ENCODE measurements at places on chromosomes 12 and 14.

DNA sequence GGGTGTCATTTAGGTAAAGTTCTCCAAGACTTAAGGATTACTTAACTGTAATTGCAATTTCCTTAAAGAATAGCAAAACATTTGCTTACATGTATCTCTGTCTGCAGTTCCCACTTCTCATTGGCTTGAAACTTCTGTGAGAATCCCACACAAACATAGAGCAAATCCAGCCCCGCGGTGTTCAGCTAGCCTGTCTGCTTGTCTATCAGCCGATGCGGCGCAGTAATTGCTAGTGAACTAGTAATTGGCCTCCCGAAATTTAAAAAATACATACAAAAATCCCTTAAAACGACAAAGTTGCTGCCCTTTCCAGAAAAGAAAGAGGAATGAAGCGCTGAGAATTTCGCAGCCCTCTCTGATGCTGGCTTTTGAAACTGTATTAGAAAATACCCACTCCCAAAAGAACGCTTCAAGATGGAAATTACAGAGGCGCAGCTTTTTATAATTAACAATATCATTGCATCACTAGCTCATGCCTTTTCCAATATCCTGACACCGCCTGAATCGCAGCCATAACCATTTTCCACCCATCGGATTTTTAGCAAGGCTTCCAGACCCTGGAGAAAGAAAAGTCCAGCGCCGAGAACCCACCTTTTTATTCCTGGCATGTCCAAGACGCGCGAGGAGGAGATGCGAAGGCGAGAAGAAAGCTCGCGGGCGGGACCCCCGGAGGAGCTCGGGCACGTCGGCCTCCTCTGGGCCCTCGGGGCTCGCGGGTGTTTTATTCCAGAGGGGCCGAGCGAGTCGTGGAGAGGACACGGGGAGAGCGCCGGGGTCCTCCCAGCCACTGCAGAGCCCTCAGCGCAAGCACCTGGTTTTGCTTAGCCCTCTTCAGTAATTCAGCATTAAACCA is 646 bp downstream of the FBLN5 start:
- DNase-seq: no peak

DNA sequence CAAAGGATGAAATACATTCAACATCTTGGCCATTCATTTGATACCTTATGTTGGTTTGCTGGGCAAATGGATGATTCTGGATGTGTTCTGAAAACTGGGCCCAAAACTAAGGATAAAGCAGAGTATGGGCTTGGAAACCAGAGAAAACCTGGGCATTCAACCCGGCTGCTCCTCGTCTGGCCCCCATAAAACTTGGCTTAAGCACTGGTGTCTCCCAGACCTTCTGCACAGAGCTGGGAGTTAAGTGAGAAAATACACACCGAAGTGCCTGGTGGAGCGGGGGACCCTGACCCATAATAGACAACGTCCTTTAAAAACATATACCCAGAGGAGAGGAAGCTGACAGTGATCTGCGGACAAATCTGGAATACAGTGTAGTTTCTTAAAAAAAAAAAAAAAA is 112.5 kb downstream of the FOXN3 start:
- no peak for DNase-seq

- DNase-seq: no peak
Observed at GRCh38 chr12:64938179-64938578, 113.7 kb downstream of the TBC1D30 start.

GRCh38 chr14:36756226-36756625 is 94.6 kb downstream of the PAX9 start:
- no peak for DNase-seq

DNA sequence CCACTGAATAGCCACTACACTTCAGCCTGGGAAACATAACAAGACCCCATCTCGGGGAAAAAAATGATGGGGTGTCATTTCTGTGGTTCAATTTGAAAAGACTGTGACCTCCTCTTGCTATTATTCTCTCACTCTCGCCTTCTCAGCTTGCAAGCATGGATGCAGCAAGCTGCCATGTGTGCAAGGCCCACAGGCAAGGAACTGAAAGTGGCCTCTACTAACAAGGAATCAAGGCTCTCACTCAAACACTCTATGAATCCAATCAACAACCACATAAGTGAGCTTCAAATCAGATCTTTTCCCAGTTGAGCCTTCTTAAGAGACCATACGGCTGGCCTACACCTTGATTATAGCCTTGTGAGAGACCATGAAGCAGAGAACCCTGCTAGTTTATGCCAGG is 17.9 kb upstream of the DHRS7 start:
- DNase-seq: no peak

DNA sequence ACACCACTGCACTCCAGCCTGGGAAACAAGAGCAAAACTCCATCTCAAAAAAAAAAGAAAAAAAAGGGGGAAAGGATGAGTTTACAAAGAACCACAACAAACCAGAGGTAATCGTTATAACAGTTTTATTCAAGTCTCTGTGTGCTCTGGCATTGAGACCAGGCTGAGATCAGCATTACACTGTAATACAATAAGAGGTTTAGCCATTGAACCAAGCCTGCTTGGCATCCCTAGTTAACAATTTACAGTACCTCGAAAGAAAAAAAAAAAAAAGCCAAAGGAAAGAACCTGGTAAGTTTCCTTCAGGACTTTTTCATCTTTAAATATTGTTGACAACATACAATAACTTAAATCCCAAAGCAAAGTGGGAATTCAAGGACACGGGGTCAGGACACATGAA is 80.7 kb downstream of the TTC9 start:
- no peak for DNase-seq

- DNase-seq: no peak
Observed at GRCh38 chr12:79547044-79547734, 143.6 kb downstream of the PAWR start.

DNA sequence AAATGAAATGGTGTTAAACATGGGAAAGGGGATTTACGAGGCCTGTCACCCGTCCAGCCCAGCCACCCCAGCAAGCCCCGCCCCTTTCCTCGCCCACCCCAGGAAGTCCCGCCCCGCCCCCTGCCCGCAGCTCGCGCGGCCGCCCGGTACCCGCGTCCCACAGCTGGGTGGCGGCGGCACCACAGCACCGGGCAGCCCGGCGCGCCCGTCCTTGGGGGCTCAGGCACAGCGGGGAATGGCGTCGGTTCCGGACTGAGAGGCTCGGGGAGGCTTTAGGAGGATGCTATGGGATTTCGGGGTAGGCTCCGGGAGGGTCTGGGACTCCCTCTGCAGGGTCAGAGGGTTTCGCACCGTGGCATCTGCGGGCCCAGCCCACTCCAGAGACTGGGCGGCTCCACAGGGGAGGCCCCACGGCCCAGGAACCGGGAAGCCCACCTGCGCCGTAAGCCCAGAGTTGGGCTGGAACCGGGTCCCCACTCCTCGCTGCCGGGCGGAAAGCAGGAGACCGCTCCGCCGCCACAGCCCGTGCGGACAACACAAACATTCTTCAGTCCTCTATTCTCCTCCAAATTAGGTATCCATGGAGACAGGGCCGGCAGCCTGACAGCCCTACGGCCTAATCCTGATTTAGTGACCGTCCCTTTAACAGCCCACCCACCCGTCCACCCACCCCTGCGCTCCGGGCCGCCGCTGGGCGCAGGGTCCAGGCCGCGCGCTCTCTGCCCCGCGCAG is 1.4 kb downstream of the FIGNL2 start:
- peak; percentile 37 for DNase-seq

- no peak for DNase-seq
Observed at GRCh38 chr12:24554612-24555295, 394.1 kb downstream of the BCAT1 start.

DNA sequence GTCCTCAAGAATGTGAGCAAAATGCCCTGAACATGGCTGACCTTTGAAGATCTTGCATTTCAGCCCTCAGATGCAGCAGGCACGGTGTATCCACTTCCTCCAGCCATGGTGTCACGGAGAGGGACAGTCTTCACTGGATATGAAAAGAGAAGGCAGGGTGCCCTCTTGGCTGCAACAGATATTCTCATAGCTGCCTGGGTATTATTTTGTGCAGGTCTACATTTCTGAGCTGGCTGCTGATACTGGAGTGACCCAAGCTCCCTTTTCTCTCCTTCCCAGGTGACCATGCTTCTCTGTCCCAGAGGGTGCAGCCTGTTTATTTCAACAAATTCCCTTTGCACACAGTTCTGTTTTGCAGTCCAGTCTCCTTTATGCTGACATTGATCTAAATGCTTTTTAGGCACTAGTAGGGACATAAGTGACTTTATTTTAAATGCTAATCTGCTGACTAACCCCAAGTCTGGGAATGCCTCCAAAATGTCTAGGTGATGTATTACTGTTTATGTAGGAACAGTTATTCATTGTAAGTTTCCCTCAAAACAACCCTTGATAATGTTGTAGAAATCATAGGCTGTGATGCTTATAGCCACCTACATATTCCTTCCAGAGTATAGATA is 17.4 kb upstream of the PYGL start:
- DNase-seq: no peak

DNA sequence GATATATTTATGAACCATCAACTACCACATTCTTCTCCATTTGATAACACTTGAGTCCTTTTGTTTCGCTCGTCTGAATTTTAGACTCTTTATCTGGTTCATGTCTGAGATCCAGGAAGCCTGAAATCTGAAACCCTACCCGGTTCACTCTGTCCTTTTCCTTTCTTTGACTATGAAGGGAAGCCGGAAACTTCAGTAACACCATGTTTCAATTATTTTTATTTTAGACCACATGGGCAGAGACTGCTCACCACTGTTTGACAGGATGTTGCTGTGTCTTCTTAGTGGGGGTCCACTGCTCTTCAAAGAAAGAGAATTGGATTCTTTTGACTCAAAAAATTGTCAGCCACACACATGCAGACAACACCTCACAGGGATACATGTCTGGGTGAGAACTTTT is 331.9 kb upstream of the FLRT2 start:
- no peak for DNase-seq

DNA sequence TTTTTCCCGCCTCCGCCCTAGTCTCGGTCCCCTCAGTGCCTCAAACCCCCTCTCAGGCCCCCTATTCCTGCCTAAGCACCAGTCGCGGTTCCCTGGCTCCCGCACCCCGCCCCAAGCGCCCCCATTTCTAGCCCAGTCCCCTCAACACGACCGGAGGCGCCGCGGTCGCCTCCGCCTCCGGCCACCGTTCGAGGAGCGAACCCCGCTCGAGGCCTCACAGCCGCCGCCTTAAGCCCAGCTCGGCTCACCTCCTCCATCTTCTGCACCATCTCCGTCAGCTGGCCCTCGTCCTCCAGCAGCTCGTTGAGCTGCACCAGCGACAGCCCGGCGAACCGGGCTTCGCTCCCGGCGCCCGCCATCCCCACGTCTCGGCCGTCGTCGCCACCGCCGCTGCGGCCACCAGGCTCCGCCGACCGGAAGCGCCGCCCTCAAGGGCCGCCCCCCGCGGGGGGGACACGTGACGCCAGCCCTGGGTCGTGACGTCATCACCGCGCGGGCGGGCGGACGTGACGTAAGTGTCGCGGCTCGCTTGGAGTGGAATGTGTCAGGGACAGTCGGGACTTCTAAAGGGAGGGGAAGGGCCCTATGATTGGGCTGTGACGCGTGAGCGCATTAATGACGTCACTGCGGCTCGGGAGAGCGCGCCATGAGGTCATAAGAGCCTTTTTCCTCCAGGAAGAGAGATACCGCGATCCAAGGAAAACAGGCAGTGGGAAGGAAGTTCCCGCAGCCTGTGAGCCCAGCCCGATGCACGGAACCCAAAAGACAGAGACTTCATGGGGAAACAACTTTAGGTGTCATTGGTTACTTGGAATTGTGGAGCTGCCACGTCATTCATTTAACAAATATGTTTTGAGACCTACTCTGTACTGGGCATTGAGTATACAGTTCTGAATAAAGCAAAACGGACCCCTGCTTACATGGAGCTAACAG is at the start of gene VPS37B:
Gene VPS37B, minus strand, starts transcription at position 421 of the 933 bp plus-strand sequence. Its CDS starts 62 bp downstream, at position 359.
- DNase-seq: peak; percentile 92

- DNase-seq: no peak
Observed at GRCh38 chr12:107418981-107419380, 266.6 kb upstream of the PWP1 start.

DNA sequence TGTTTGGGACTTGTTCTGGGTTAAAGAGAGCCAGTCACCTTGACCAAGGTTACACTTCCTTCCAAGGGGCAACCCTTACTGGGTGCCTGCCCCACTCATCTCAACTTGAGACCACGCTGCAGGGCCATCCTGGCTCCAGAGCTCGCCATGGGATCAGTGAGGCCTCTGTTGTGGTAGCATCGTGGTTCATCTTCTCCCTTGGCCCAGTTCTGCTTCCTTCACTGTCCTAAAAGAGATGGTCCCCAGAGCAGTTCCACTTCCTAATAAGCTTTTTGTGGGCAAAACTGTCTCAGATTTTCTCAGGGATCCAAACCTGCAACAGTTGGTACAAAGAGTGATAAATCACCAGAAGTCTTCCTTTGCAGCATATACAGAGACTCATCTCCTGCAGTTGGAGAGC is 165.9 kb upstream of the TMEM260 start:
- DNase-seq: no peak

GRCh38 chr12:73180734-73181133 is 908.6 kb downstream of the TRHDE start:
- no peak for DNase-seq

GRCh38 chr14:35929186-35929585 is 103.0 kb downstream of the BRMS1L start:
- no peak for DNase-seq

DNA sequence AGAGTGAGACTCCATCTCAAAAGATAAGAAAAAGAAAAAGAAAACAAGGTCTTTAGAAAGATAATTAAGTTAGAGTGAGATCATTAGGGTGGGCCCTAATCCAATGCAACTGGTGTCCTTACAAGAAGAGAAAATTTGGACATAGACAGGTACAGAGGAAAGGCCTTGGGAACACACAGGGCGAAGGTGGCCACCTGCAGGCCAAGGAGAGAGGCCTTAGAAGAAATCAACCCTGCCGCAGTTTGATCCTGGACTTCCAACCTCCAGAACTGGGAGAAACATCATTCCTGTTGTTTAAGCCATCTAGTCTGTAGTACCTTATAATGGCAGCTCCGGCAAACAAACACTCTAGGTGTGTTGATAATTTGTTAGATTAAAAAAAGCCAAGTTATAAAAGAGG is 491.9 kb downstream of the MED13L start:
- no peak for DNase-seq

DNA sequence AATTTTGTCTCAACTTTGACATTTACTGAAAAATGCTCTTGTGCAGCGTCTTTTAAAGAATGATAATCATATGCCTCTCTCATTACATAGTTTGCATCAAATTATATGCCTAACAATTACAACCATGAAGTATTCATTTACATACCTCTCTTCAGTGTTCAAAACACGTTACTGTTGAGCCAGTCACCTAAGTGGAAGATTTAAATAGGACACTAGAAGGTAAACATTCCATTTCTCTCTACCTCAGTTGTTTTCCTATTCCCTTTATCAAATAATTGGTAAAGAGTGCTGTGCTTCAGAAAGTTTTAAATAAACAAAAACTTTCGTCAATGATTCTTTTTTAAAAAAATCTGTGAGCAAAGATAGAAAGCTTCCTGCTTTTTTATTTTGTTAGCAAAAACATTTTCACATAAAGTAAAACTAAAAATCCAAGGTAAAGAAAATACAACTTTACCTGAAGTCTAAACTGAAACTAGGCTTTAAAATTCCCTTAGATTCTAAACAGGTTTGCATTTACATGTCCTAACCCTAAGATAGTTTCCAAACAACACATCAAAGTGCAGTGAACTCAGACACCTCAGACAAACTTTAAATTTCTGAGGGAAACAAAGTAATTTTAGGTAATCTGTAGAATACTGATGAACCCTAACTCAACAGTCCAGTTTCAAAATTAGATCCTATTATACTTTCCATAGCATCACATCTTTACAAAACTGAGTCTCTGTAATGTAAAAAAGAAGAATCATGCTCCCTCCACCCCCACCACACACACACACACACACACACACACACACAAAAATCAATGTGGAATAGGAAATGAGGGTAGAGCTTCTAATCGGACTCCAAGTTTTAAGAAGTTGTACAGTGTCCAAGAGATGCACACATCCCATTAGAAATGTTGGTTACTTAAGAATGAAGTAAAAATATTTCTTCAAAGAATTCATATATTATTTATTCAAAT is 46.2 kb downstream of the PAWR start:
- no peak for DNase-seq

All from stimulated activated naive CD4-positive, alpha-beta T cell (primary cell).